ENCODE measurements at places on chromosomes 11 and 22. TPM values are rescaled to one million over a fixed set of nuclear protein-coding genes. Genes with fewer than 3 reads are reported as not detected.

SLC15A3 gene
- total RNA-seq = 31.8 TPM

OR8D1 gene
- total RNA-seq = not detected

CHID1 gene
- total RNA-seq = 63.0 TPM

PATE2 gene
- total RNA-seq = 1.5 TPM

SSTR3 gene
- 2.0 TPM for total RNA-seq

DNA sequence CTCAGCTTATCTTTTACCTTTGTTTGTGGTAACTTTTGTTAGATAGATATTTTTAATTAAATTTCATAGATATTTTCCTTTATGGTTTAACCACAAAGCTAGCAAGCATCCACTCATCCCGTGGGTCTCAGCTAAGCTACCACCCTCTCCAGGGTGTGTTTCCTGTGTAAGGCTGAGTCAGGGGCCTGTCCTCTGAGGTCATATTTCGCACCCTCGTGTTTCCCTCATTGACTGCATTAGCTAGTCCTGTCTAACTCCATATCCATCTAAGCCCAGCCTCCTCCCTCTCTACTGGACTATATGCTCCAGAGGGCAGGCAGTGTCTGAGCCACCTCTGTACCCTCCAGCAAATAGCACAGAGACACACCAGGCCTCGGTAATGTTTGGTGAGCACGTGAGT lies 16.7 kb downstream of the XRRA1 start:
- no peak for DNase-seq

DNA sequence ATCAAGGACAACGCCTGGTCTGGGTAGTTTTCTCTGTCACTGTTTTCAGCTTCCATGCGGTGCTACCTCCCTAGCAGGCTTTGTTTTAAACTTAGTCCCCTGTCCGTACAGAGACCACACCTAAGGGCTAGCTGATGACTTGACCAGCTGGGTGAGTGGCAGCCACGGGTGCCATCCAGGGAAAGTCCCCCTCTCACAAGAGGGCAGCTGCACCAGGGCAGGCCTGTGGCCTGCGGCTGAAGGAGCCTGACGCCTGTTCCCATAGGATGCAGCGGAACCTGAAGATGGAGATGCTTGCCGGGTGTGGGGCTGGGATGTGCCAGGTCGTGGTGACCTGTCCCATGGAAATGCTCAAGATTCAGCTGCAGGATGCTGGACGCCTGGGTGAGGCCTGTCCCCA lies 19.9 kb downstream of the SLC25A18 start:
- no peak for DNase-seq

GRCh38 chr22:37020192-37020479 lies 594 bp downstream of the MPST start:
- no peak for DNase-seq

- DNase-seq = no peak
Observed at GRCh38 chr22:20653012-20653794, 120.7 kb upstream of the SERPIND1 start.

DNA sequence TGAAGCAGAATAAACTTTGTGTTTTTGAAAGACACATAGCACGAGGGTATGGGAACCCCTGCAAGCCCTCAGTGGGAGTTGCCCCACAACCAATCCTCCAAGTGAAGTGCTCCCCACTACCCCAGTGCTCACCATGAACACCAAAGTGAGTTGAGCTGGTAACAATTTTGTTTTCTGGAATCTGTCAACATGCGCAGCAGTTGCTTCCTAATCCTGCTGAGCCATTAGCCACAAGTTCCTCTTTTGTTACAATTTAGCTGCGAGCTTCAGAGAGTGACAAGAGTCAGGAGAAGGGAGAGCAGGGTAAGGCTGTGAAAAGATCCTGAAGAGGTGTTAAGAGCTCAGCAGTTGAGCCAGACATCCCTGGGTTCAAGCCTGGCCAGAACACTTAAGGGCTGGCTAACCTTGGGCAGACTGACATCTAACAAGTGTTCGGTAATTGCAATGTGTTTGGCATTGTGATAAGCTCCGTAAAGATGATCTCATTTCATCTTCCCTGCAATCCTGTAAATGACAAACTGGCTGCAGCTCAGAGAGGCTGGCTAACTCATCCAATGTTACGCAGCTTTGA lies 24.1 kb upstream of the ASPHD2 start:
- no peak for DNase-seq

GRCh38 chr11:114073007-114073827 lies 13.7 kb downstream of the ZBTB16 start:
- no peak for DNase-seq

DNA sequence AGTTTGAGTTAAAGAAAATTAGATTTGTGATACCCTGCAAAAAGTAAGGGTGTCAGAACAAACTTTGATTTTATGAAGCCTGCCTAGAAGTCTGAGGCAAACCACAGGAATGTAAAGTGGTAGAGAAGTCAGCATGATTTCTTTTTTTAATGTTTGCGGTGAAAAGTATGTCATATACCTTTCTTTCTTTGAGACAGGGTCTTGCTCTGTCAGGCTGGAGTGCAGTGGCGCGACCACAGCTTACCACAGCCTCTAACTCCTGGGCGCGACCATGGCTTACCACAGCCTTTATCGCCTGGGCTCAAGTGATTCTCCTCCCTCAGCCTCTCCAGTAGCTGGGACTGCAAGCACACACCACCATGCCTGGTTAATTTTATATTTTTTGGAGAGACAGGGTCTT lies 4.7 kb downstream of the API5 start:
- DNase-seq = no peak
